ENCODE measurements at places on chromosomes 3 and 15. TPM values are rescaled to one million over a fixed set of nuclear protein-coding genes. Genes with fewer than 3 reads are reported as not detected.

DNA sequence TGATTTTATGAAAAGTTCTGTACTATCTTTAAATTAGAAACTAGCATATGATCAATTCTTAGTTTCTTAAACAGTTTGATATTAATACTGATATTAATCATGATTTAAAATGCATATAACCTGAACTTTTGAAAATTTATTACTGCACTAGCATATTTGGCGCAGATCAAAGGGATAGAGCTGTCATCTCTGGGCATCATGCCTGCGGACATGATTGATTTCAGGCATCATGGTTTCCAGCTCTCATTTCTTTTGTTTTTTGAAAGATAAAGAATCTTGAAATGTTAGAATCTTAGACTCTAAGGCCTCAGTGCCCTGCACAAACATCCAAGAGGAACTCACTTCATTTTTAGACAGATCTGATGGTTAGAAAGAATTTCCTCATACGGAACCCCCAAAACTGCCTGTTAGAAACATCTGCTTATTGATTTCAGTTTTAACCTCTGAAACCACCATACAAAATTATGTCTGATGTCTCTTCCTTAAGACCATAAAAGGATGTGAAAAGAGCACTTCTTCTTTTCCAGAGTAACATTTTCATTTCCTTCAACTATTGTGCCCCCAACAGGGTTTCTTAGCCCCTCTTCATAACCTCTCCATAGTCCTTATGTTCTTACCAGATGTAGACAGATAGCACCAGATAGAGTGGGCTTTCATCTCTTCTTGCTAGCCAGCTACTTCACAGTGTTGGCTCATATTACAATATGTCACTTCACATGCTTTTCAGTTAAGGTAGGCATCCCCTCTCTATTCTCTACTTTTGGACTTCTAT lies 110.8 kb downstream of the BBX start:
- no peak for DNase-seq
- no peaks in the 10 kb centered on the region for H3K27me3 ChIP-seq
- no peak overlapping the region for H3K4me3 ChIP-seq
- H3K27ac ChIP-seq, result no peak overlapping the region

GRCh38 chr3:33117461-33117860 lies 3.6 kb downstream of the CRTAP start:
- H3K36me3 ChIP-seq, result peaks cover 11% of the 10 kb centered on the region
- H3K4me3 ChIP-seq, result no peak overlapping the region
- H3K27me3 ChIP-seq, result no peaks in the 10 kb centered on the region
- DNase-seq, result no peak
- H3K4me1 ChIP-seq, result peaks cover 17% of the 10 kb centered on the region

- no peaks in the 10 kb centered on the region for H3K36me3 ChIP-seq
- no peaks in the 10 kb centered on the region for H3K27me3 ChIP-seq
- DNase-seq, result no peak
These were observed 40.0 kb downstream of the ARRDC4 start for GRCh38 chr15:98000249-98001203.

The POPDC2 gene
- 1.9 TPM for total RNA-seq

GRCh38 chr15:41483115-41483514 lies 10.6 kb upstream of the ITPKA start:
- H3K36me3 ChIP-seq, result peaks cover 30% of the 10 kb centered on the region
- DNase-seq, result no peak
- H3K27ac ChIP-seq, result no peak overlapping the region
- no peaks in the 10 kb centered on the region for H3K4me1 ChIP-seq
- no peak overlapping the region for H3K4me3 ChIP-seq
- H3K27me3 ChIP-seq, result no peaks in the 10 kb centered on the region

- no peaks in the 10 kb centered on the region for H3K27me3 ChIP-seq
- peak overlapping the region; percentile 63 for H3K27ac ChIP-seq
- no peak overlapping the region for H3K4me3 ChIP-seq
- H3K4me1 ChIP-seq, result peaks cover 33% of the 10 kb centered on the region
- DNase-seq, result peak; percentile 82
These were observed 72.1 kb upstream of the MAGI1 start for GRCh38 chr3:66110840-66111239.

The SLC9C1 gene
- total RNA-seq, result not detected

DNA sequence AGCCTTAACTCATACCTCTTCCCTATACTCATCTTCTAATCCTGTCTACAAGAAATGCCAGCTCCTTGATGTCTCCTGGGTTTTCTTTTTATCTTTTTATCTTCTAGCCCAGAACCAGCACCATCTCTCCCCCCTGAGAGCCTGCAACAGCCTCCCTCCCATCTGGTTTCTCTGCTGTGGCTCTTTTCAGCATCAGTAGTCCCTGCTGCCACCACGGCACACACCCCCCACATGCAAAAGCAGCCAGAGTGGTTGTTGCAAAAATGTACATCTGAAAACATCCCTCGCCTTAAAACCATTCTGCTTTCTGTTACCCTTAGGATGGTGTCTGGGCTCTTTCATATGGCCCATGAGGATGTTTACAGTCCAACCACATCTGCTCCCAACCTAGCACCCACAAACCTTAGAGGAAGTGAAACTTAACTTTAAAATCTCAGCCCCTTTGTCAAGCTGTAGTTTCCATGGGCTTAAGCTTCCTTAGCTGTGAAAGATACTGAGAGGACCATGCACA lies 775 bp downstream of the TTC21A start:
- no peaks in the 10 kb centered on the region for H3K36me3 ChIP-seq
- no peak overlapping the region for H3K27ac ChIP-seq
- H3K27me3 ChIP-seq, result no peaks in the 10 kb centered on the region
- peaks cover 37% of the 10 kb centered on the region for H3K4me1 ChIP-seq
- DNase-seq, result no peak
- peak overlapping the region; percentile 88 for H3K4me3 ChIP-seq

- H3K4me3 ChIP-seq, result no peak overlapping the region
- DNase-seq, result no peak
- peaks cover 4% of the 10 kb centered on the region for H3K4me1 ChIP-seq
- no peaks in the 10 kb centered on the region for H3K36me3 ChIP-seq
These were observed 15.4 kb downstream of the DPH3 start for GRCh38 chr3:16249336-16249735.

GRCh38 chr3:5055357-5056110 lies 66.6 kb upstream of the ARL8B start:
- H3K27ac ChIP-seq, result no peak overlapping the region
- H3K27me3 ChIP-seq, result no peaks in the 10 kb centered on the region
- no peaks in the 10 kb centered on the region for H3K36me3 ChIP-seq

- H3K27me3 ChIP-seq, result no peaks in the 10 kb centered on the region
- H3K4me3 ChIP-seq, result no peak overlapping the region
- H3K27ac ChIP-seq, result peak overlapping the region; percentile 39
- DNase-seq, result no peak
These were observed 107.8 kb downstream of the ADAM10 start for GRCh38 chr15:58641660-58642059.

DNA sequence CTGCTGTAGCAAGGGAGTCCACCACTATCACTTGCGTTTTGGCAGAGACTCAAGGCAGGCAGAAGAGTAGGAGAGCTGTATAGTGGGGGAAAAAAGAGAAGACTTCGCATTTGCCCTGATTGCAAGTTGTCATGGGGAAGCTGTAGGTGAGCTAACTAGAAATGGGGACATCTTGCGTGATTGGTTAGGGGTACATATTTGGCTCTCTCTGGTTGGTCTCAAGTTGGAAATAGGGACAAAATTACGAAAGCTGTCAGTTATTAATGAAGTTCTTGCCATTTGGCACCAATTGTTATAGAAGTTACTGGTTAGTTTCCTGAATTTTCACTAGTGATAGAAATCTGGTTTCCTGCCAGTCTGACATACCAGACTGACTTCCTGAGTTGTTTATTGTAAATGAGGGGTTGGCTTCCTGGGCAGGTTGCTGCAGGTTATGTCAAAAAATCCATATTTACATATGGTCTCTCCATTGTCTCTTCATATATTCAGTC lies 8.2 kb upstream of the SENP7 start:
- no peaks in the 10 kb centered on the region for H3K36me3 ChIP-seq
- no peak for DNase-seq
- H3K27ac ChIP-seq, result no peak overlapping the region
- no peak overlapping the region for H3K4me3 ChIP-seq
- H3K4me1 ChIP-seq, result no peaks in the 10 kb centered on the region
- H3K27me3 ChIP-seq, result no peaks in the 10 kb centered on the region

Measured in thyroid gland (tissue), 4 donors.